ENCODE measurements at places on chromosomes 3 and 15.
A peak's percentile ranks its signal among the peaks of the same experiment; 100 is the strongest.

- DNase-seq, result no peak
These were observed 2.2 kb upstream of the ITIH1 start for GRCh38 chr3:52774901-52775864.

GRCh38 chr3:168616915-168617314 is 521.2 kb upstream of the GOLIM4 start:
- DNase-seq, result no peak

DNA sequence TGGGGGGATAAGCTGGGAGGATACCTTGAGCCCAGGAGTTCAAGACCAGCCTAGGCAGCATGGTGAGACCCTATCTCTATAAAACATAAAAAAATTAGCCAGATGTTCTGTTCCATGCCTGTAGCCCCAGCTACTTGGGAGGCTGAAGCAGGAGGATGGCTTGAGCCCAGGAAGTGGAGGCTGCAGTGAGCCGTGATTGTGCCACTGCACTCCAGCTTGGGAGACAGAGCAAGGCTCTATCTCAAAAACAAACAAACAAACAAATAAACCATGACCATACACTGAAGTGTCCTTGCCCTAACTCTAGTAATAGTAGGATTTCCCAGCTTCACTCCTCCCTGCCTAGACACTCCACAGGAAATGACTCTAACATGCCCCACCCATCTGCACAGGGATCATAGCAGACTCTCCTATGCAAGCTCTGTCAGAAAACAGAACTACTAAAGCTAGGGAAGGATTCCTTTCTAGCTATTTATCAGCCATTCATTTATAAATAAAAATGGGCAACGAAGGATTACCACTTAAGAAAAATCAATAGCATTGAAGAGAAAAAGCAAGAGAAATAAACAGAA is 4.6 kb downstream of the ERICH6 start:
- no peak for DNase-seq

- DNase-seq, result peak; percentile 90
These were observed 26.4 kb upstream of the ATP8B4 start for GRCh38 chr15:50145451-50145872.

DNA sequence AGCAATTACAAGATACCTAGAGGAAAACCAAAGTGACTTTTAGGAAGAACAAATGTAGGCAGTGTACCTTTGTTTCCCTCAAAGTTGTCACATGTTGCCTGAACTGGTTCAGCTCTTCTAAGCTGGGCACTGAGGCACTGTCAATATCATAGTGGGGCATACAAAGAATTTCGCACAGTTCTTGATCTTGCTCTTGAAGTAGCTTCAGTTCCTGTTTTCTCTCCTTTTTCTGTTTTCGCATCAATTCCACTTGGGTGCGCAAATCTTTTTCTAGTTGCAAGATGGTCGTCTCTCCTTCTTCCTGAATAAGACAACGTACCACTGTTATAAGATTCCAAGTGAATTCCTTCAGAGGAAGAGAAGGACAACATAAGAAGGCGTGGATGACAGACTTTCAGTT is 12.7 kb downstream of the PRC1 start:
- no peak for DNase-seq

GRCh38 chr3:71541313-71541712 is 42.2 kb downstream of the FOXP1 start:
- no peak for DNase-seq

- DNase-seq, result no peak
These were observed 213.1 kb upstream of the ADAMTS9 start for GRCh38 chr3:64900617-64901521.

- DNase-seq, result no peak
These were observed 231.0 kb downstream of the ITPR1 start for GRCh38 chr3:4724051-4724629.

GRCh38 chr3:15964605-15965442 is 167.0 kb upstream of the ANKRD28 start:
- DNase-seq, result peak; percentile 69
